ENCODE measurements at places on chromosomes 3 and 15.
A peak's percentile ranks its signal among the peaks of the same experiment; 100 is the strongest.

GRCh38 chr15:36507458-36507857 lies 72.0 kb upstream of the CDIN1 start:
- DNase-seq = no peak

DNA sequence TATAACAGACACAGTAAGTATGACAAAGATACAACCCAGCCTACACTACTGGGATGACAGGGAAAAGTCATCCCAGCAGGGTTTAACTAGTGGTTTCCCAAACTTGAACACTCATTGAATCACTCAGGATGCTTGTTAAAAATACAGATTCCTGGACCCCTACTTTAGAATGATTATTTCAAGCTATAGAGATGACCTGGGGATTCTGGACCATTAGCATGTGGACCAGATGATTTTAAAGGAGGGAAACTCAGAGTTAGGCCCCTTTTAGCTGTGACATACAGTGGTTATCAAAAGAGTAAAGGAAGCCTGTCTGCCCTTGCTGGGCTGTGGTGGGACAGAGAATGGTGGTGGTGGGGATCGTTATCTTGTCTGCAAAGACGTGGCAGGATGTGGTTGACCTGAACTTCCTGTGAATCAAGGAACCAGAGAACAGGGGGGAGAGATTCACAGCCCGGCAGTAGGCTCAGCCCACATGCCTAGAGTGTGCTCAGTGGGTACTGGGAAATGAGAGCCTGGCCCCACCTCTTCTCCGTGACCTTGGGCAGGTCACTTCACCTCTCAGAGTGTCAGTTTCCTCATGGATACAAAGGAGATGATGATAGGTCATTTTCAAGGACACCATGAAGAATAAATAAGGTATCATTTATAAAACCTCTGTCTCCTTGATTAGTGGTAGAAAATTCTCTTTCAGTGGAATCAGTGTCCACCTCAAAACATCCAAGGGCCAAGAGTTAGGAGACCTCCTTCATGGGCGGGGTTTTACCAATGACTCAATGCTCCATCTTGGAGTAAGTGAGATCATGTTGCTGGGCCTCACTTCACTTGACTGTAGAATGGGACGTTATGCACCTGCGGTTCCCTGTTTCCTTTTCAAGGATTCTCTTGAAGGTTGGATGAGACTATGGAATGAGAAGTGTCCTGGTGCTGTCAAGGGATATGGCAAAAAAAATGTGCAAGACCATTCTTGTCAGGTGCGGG lies 306.5 kb downstream of the RPLP1 start:
- peak; percentile 88 for DNase-seq

- peak; percentile 74 for DNase-seq
Measured at GRCh38 chr3:60053526-60054265, 1003.9 kb upstream of the CFAP20DC start.

DNA sequence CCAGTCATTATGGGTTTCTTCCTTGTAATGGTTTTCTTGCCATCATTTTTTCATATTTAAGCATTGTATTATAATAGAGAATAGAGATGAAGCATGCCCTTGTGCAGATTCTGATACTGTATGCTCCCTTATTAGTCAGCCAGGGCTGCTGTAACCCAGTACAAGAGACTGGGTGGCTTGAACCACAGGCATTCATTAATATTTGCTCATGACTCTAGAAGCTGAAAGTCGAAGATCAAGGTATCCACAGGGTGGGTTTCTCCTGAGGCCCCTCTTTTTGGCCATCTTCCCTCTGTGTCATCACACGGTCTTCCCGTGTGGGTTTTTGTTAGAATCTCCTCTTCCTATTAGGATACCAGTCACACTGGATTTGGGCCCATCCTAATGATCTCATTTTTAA lies 74.5 kb downstream of the FOXP1 start:
- no peak for DNase-seq

DNA sequence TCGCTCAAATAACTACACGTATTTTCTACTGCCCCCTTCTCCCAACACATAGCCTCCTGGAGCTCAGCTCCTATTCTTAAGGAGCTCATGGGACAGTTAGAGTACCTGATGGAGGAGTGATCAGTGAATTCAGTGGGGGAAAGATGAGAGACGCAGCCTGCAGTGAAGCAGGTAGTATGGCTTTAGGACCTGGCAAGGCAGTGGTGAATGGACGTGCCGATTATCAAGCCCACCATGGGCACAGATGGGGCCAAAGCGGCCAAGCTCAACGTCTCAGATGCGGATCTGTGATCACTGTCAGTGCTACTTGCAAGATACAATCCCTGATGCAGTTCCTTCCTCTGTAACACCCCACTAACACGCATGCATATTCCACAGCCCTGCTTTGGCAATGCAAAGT lies 45.8 kb upstream of the ATP2B2 start:
- no peak for DNase-seq

DNA sequence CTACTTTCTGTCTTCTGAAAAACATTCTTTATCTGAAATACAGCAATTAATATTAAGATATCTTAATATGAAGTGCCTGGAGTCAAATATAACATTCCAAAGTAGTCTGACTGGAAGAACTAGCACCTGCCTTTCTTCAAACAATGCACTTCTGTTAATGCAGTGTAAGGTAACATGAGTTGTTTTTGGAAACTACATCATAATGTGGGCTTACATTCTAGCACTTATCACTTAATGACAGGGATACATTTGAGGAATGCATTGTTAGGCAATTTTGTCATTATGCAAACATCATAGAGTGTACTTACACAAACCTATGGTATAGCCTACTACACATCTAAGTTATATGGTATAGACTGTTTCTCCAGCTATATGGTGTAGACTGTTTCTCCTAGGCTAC lies 49.2 kb downstream of the SLC15A2 start:
- no peak for DNase-seq

DNA sequence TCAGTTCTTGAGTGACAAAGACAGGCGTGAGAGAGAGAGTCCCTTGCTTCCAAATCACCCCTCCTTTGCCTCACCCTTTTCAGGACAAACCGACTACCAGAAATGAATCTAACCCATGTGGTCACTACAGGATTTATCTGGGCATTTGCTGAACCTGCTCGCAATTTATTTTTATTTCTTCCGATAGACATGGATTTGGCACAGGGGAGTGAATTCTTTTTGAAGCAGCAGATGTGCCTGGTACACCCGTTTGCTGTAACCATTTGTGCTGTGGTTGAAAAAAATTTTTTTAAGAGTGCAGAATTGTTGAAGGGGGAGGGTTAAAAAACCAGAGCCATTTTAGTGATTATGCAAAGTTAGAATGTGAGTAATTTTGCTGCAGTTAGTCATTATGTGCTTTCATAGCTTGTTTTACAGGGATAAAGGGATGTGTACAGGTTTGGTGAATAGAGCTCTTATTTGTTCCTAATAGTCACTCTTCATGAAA lies 442.0 kb downstream of the LPP start:
- no peak for DNase-seq

DNA sequence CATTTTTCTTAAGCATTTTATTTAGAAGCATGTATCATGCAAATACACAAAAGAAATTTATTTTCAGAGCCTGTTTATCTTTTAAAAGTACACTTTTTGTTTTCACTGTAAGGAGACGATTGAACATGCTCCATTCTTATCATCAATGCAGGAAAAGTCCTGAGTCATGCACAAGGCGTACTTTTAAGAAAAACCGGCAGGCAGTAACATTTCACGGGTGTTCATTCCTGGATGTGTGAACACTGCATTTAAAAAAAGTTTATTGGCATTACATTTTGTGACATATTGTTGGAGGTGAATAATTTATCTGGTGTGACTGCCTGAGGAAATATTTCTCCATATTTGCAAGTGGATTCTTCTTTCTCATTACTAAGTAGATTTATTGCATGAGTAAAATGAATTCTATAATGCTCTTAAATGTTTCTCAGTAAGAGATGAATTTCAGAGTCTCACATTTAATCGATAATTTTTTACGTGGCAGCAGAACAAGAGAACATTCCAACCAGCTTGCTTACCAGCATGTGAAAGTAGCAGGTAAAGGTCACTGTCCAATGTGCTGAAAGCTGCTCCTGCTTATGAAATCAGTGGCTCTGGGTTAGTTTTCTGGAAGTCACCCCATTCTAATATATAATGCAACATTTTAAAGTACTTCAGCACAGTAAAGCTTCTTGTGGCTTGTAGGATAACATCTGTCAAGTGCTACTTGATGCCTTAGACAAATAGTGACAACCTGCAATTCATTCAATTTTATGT lies 87.0 kb downstream of the SV2B start:
- no peak for DNase-seq

DNA sequence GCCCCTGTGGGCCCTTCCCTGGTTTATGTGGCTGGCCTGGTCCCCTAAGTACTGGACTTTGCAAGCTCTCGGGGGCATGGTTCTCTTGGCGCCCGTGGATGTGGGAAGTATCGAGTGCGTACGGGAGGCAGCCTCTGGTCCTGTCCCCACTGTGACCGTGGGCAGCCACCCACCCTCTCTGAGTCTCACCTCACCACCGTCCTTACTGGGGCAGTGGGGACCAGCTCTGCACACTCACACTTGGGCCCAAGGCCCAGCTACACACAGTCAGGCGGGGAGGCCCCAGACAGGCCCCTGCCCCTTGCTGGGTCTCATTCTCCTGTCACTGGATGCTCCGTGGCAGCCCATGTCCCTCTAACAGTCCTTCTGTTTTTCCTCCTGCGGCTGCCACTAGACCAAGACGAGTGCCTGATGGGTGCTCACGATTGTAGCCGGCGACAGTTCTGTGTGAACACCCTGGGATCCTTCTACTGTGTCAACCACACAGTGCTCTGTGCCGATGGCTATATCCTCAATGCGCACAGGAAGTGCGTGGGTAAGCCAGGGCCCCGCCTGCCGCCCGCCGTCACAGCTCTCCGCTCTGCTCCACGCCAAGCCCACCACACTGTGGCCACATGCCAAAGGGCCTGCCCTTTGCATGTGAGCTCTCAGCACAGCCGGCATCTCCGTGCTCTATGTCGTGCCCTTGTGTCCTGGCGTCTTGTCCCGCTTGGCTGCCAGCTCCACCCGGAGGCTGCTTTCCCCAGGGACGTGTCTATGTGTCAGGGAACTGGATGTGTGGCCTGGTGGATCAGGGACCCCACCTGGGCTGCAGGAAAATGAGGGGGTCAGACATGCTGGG lies 72.7 kb downstream of the FBLN2 start:
- peak; percentile 36 for DNase-seq

DNA sequence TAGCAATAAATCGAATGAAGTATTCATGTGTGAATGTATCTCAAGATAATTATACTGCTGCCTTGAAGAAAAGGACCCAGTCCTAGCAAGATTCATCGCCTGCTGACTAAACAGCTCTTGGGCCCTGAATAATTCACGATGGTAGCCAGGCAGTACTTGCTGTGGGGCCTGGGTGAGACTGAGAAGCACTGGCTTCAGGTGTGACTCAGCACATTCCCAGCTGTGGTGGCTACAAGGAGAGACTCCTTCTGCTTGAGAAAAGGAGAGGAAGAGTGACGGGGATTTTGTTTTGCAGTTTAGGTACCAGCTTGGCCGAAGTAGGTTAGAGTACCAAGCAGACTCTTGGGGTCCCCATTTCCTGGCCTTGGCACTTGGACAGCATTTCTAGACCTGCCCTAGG lies 47.6 kb upstream of the CD200R1L start:
- no peak for DNase-seq

- no peak for DNase-seq
Measured at GRCh38 chr3:178002113-178002512, 534.1 kb upstream of the KCNMB2 start.
